ENCODE measurements at places on chromosomes 13 and 19.
A peak's percentile ranks its signal among the peaks of the same experiment; 100 is the strongest.

GRCh38 chr13:59679254-59679653 is 484.5 kb downstream of the DIAPH3 start:
- DNase-seq = no peak

- DNase-seq = no peak
Observed at GRCh38 chr19:45637890-45638667, 1.1 kb downstream of the EML2 start.

DNA sequence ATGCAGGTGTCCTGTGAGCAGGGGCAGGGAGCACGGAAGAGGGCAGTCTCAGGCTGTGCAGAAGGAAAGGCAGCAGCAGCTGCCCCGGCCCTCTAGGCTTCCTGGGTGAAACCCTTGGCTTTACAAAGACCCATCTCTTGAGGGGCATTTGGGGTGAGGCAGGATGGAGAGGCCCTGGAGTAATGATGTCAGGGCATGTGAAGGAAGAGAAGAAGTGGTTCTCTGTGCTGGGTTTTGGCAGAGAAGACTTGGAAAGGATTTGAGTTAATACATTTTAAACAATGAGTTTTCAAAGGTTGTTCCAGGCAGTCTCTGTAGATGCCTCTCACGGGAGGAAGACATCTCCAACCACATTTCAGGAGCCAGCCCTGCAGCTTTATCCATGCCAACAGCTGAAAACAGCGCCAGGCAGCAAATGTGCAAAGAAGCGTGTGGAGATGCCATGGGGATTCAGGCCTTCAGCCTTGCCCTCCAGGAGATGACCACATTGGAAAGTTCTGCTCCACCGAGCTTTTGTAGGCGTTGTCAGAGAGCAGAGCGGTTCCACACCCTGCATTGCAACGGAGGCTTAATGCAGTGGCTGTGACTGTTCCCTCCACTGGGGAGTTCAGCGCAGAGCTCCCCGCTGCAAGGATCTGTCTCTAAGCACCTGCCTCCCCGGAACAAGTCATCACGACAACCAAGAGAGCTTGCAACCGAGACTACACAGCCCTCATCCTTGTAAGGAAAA is 322.8 kb downstream of the UQCRFS1 start:
- DNase-seq = no peak

- no peak for DNase-seq
Observed at GRCh38 chr13:49760558-49760957, 31.9 kb downstream of the KPNA3 start.

DNA sequence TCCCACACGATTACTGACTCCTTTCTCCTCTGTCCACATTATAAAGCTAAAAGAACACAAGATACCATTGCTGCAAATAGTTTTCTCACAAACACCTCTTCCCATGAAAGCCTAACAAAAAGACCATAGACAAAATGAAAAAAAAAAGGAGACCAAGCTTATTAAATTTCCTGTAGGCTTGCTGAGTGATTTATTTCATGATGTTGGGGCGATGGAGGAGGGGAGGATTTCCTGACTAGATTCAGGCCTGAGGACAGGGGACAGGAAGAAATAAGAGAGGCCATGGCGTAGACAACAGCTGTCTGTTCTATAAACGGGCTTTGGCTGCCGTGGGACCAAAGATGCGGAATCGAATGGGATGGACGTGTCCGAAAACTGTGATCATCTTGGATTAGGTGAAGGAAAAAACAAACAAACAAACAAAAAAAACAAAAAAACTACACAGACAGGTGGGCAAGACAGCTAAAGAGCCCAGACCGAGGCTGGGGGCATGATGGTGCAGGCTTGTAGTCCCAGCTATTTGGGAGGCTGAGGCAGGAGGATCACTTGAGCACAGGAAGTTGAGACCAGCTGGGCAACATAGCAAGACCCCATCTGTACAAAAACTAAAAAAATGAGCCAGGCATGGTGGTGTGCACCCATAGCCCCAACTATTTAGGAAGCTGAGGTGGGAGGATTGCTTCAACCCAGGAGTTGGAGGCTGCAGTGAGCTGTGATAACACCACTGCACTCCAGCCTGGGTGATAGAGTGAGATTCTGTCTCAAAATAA is 5.3 kb downstream of the TMPRSS9 start:
- no peak for DNase-seq

DNA sequence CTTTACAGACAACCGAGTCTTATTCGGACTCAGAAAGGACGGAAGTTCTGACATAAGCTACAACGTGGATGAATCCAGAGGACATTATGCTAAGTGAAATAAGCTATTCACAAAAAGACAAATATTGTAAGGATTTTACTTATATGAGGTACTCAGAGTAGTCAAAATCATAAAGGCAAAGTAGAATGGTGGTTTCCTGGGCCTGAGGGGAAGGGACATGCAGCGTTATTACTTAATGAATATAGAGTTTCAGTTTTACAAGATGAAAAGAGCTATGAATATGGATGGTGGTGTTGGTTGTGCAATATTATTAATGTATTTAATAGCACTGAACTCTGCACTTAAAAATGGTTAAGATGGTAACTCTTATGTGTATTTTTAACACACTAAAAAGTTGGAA is 419.1 kb upstream of the SGCG start:
- no peak for DNase-seq

DNA sequence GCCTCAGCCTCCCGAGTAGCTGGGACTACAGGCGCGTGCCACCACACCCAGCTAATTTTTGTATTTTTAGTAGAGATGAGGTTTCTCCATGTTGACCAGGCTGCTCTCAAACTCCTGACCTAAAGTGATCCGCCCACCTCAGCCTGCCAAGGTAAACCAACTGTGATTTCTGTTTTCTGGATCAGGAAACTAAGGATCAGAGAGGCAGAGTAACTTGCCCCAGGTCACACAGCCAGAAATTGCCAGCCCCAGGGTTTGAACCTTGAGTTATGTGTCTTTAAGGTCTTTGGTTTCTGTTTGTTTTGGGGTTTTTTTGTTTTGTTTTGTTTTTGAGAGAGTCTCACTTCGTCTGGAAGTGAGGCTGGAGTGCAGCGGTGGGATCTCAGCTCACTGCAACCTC is 4.2 kb upstream of the PLIN3 start:
- DNase-seq = no peak

GRCh38 chr13:54647275-54647674 is 1618.7 kb downstream of the OLFM4 start:
- DNase-seq = no peak

DNA sequence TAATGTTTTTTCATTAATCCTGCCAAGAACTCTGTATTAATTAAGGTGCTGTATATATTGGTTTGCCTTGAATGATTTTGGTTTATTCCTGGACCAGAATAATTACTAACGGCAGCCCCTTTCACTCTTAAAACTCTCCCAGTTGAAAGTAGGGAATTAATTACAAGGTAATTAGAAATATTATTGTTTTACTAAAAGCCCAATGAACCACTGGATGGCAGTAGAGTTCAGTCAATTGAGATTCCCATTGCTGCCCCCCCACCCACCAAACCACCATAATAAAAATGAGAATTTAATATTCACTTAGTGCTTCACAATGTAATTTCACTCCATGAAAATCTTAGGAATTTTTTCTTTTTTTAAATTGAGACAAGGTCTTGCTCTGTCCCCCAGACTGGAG is 13.7 kb downstream of the WBP4 start:
- DNase-seq = peak; percentile 71

DNA sequence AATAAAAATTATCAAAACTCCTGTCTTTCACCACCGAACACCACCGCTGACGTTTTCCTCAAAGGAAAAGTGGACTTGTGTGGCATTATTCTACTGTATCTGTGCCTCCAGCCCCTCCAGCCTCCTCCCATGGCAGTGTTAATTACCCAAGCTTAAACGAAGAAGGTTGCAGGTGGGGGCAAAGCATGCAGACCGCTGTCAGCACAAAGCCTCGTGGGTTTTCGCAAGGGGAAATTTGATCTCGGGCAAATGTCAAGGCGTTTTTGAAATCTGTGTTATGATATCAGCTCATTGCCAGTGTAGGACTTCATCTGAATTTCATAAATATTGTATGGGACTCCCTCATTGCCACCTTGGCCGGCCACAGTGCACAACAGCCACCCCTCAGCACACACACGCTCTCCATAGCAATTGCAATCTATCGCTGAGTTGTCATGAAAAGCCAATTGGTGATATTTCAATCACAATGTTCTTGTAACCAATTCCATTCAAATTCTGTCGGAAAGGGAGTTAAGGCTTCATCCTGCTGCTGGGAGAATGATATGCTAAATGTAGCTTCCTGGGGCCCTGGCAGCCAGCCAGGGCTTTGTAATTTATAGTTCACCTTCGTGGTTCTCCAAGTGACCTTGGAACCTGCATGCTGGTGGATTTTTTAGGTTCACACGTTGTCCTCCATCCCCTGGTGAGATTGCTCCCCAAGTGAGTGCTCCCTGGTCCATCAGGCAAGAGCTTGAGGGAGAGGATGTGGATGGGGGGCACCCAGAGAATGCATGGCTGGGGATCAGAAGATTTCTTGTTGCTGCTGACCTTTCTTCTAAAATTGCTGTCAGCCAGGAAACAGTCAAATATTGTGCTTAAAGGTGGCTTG is 16.6 kb downstream of the CHST8 start:
- DNase-seq = no peak

DNA sequence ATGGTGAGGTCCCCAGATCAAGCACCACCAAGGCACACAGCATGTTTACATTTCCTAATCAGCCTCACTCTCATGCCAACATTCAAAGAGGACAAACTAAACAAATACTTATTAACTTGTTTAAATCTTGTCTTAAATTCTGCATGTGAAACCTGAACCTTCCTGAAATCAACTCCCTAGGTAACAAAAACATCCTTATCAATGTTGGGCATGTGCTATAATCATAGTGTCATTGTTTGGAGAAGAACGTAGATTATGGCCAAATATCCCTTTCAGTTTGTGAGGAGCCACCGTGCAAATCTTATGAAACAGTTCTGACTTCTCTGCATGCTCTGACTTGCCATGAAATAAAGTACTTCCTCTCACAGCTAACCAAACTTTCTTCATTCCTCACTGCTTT is 123.8 kb downstream of the NDFIP2 start:
- peak; percentile 39 for DNase-seq

DNA sequence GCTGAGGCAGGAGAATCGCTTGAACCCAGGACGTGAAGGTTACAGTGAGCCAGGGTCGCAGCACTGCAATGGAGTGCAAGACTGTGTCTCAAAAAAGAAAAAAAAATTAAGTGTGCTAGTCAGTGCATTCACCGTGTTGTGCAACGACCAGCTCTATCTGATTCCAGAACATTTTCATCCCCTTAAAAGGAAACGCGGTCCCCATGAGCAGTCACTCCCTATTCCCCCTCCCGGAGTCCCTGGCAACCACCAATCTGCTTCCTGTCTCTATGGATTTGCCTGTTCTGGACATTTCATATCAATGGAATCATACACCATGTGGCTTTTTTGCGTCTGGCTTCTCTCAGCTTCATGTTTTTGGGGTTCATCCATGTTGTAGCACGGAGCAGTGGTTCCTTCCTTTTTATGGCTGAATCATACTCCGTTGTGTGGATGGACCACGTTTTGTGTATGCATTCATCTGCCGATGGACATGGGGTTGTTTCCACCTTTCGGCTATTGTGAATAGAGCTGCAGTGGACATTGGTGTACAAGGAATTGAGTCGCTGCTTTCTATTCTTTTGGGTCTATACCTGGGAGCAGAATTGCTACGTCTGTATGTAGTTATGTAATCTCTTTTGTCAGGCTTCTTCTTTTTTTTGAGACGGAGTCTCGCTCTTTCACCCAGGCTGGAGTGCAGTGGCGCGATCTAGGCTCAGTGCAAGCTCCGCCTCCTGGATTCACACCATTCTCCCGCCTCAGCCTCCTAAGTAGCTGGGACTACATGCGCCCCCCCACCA is 19.8 kb downstream of the MYO9B start:
- no peak for DNase-seq

DNA sequence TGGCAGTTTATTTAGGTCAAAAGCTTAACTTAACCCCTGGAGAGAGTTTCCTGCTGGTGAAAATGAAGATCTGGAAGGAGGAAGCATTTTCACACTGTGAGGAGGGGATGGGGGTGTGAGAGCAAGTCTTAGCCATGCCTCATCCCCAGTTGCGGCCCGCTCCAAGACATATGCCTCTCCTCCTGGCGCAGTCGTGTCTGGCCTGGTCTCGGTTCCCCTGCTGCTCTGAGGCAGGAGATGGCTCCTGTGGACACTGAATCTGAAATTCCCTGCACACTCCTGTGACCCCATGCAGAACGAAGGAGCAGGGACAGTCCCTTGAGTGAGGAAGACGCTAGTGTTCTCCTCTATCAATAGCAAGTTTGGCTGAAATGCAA is 360 bp upstream of the ZNF69 start:
- peak; percentile 48 for DNase-seq

GRCh38 chr13:110925023-110925612 is 10.2 kb upstream of the ANKRD10 start:
- DNase-seq = no peak

GRCh38 chr13:86313421-86313820 is 514.2 kb upstream of the SLITRK6 start:
- DNase-seq = no peak

GRCh38 chr19:14432791-14433553 is at the start of gene PKN1:
PKN1 (plus strand) TSS chr19:14433306; CDS start chr19:14433522, 216 bp downstream.
- DNase-seq = peak; percentile 29

DNA sequence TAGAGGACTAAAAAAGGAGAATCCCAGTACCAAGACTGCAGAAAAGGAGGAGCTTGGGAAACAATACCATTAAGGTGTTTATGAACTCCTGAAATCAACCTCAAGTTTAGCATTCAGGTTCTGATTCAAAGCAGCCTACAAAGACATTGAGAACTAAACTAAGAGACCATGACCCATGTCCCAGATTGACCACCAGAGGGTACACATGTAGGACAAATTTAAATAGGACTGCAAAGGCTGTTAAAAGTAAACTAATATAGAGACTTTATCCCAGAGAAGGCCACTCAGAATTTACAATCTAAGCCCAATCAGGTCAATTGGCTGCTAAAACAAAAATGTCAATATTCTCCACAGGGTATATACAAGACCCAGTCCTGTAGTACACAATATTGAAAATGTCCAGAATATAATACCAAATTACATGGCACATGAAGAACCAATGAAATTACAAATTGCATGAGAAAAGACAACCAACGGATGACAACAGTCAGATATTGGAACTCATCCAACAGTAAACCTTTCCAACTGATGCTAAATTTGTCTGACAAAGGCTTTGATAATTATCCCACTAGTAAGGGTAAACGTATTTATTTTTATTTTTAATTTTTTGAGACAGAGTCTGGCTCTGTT is 682.4 kb downstream of the UQCRFS1 start:
- DNase-seq = no peak

DNA sequence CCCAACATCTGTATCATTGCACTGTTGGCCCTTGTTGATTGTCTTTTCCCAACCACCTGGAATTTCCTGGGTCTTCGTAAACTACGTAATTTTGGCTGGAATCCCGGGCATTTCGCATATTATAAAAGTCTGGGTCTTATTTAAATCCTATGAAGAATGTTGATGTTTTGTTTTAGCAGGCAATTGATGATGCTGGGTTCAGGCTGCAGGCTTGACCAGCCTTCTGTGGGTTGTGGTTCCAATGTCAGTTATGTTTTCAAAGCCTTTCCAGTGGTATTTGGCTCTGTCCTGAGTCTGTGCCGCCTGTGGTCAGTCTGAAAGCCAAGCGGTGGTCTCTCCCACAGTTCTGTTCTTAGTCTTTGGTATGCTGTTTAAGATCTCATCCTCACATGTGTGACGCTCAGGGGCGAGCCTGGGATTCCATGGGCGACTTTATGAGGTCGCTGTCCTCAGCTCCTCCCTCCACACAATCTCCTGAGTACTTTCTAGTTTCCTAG is 12.4 kb downstream of the SLC35E1 start:
- no peak for DNase-seq

Data from Kasumi-1 (cell line).